ENCODE measurements at places on chromosomes 4 and X.
A peak's percentile ranks its signal among the peaks of the same experiment; 100 is the strongest.

DNA sequence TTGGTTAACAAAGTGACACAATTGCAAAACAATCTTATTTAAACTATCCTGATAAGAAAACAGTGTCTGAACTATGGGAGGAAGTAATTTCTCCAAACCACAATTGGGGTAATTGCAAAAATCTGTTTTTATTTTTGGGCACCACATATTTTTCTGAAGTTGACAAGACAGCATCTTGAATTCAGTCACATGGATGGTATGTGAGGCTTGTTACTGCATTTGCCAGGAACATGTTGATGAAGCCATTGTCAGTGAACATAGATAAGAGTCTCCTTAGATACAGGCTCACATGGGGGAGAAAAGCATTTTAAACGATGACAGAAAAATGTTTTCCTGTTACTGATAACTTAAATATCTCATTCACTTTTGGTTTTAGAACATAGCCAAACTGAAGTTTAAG is 5.5 kb upstream of the USP53 start:
- DNase-seq, result no peak

DNA sequence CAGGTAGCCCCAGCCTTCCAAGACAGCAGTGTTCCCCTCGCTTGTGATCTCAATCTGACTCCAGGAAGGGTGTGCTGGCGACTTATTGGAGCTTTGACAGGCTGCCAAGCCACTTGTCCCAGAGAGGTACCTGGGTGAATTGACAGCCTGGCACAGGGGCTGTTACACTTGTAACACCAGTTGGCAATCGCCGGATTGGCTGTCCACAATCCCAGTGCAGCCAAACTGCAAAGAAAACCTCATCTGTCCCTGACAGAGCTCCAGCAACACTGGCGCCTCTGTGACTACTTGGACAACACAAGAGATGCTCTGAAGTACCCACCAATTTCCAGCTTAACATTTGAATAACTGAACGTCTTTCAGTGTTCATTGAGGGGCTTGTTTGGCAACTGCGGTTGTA is 76.8 kb upstream of the PRPS1 start:
- DNase-seq, result no peak

DNA sequence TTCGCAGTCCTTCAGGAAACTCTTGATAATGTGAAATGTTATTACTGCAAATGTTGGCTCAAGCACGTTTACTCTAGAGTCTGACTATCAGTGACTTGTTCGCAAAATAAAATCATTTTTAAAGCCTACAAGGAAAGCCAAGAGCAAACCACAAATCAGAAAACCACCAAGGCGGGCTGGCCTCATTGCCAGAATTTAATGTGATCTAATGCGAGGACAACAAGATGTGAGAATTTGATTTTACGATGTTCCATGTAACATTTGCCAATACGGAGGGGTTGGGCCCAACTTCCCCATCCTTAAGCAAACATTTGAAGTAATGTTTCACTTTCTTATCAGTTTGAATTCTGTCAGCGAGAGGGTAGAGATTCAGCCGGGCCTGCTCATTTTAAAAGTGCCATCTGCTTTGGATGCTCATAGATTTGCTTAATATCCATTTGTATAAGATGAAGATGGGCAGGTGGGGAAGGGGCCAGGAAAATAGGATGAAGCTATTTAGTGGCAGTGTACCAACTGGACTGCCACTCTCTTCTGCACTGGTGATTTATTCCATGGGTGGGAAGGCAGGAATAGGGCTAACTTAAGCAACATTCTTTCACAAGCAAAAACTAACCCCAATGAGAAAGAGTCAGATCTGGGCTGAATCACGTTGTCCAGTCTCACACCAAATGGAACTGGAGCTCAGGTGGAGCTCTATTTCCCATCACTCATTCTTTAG is 225.3 kb downstream of the ANAPC10 start:
- DNase-seq, result peak; percentile 15

DNA sequence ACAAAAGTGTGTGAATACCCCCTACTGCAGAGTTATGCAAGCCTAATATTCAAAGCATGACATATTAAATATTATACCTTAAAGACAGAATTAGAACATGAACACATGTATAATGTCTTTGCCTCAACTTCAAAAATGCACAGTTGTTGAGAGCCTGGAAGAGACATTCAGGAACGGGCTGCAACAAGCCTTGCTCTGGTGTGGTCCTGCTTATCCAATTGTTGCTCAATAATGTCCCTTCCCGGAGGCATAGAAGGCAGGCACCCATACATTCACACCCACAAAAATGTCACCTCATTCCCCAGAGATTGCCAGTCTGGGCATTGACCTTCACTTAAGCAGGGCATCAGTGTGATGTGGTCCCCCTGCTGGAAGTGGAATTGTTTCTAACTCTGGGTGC is 238.8 kb downstream of the CBR4 start:
- DNase-seq, result no peak

DNA sequence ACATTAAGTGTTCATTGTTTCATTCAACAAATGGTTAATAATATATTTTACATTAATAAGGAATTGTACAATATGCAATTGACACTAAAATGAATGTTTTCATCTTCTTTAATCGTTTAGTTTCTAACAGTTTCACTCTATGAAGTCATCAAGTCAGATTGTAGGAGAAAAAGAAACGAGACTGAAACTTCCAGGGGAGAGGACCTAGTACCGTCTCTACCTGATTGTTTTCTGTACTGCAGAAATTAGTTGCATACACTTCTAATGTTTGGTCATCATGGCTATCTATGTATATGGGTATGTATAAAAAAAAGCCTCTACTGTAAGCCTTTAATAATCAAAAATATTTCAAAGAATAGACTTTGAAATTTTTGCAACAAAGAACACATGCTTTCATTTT is 1350.9 kb downstream of the ARAP2 start:
- DNase-seq, result no peak

DNA sequence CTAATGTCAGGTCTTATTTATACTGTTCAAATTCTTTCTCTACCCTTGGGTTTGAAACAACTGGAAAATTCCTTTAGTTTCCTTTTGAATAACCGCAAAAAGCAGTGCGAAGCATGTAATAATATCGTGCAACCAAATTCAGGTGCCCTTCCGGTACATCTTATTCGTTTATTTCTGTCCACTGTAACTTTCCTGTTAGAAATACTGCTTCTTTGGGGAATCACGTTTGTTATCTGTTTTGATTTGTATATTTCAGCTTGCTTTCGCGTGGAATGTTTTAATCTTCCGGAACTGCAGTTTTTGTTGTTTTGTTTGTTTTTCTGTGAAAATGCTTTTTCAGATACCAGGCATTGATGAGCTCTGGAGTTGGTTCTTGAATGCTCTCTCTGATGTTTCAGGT is 85.7 kb upstream of the HPRT1 start:
- DNase-seq, result no peak

- DNase-seq, result no peak
These were observed 4.3 kb upstream of the TLR6 start for GRCh38 chr4:38860788-38861424.

DNA sequence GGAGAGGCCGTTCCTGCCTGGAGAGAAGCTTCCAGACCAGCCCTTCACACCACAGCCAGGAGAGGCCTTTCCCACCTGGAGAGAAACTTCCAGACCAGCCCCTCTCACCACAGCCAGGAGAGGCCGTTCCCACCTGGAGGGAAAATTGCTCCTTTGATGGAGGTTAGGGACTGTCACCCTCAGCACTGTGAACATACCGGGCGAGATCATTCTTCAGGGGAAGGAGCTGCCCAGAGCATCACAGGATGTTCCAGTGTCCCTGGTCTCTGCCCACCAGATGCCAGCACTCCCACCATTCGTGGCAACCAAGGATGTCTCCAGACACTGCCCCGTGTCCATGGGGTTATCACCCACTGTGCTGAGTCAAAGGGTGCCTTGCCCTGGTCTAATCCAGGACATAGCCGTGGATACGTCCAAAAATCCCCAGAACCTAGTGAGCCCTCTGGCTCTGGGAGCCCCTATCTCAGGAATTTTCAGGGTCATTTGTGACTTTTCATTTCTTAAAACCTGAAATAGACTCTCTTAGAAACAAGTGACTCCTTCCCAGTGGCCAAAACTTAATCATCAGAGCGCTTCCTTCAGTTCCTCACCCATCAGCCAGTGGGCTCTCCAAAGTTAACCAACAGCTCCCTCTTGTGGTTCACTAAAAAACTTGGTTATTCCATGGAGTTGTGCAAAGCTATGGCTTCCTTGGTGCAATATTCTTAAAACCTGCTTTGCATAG is 80.2 kb downstream of the CRMP1 start:
- no peak for DNase-seq

DNA sequence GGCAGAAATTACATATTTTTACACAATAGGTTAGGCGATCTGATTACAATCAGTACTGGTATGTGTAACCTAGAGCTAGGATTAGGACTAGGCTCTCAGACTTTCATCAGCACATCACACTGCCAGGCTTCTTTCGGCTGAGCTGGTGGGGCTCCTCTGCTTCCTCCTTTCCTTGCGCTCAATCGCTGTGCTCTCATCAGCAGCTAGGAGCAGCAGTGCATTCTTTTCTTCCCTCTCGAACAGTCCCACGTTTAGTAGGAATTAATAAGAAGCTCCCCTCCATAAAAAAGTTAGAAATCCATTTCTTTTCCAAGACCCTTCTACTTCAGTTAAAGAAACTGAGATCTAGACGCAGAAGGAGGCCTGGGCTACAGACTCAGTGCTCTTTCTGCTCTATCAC is 350.4 kb downstream of the SPRY1 start:
- no peak for DNase-seq

GRCh38 chr4:184645904-184646610 is 3.2 kb downstream of the CASP3 start:
- no peak for DNase-seq

- no peak for DNase-seq
These were observed 365.5 kb downstream of the KLHL13 start for GRCh38 chrX:117751155-117751554.

DNA sequence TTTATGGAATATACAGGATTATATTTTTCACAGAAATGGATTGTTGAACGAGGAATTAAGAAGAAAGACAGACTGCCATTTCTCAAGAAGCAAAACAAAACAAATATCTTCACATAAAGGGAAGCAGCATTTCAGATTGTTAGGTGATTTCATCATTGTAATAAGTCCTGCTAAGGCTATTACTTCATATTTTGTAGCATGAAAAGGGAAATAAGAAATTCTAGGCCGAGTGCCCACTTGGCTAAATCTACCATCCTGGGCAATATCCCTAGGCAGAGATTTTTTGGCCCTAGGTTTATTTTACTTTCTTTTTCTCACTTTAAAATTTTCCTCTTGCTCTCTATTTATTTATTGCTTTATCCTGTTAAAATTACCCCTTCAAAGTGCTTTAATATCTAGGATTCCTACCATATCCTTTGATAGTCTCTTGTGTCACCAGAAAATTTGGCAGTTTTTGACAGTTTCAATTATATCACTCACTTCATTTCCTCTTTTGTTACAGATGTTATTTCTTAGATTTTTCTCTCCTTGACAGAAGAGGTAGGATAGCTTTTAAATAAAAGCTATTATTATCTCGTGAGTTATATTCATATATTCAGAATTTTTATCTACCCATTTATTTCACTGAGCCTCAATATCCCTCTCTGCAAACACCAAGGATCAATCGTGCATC is 142.3 kb downstream of the PDGFC start:
- peak; percentile 21 for DNase-seq

DNA sequence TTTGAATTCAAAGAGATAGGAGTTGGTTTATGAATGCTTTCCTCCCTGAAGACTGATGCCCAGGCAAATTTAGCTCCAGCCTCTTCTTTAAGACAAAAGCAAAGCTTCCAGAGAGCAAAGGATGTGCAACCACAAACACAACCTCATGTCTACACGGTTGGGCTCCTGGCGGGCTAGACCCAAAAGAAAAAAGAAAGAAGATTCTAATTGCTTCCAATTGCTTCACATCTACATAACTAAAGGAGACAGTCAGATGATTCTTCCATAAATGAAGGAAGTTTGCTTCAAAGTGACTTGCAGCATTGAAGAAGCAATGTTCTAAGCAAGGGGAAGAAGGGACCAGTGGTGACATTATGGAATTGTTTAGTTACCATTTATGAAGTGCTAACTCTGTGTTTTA is 1603.0 kb upstream of the TENM3 start:
- DNase-seq, result no peak

DNA sequence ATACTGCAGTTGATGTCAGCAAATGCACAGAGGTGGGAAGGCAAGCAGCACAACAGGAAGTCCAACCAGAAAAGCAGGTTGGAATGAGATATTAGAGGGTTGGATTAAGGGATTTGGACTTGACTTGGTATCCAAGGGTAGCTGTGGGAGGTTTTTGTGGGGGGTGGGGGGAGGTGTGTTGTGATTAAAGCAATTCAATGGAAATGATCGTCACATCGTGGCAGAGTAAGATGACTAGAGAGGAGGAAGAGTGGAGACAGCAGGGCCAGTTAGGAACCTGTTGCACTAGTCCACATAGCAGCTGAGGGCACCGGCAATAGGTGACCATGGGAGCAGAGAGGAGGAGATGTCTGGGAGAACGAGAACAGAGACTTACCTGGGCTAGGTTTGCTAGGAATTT is 2.4 kb downstream of the SLC25A43 start:
- no peak for DNase-seq

GRCh38 chr4:139574641-139575040 is 18.6 kb upstream of the SETD7 start:
- no peak for DNase-seq

DNA sequence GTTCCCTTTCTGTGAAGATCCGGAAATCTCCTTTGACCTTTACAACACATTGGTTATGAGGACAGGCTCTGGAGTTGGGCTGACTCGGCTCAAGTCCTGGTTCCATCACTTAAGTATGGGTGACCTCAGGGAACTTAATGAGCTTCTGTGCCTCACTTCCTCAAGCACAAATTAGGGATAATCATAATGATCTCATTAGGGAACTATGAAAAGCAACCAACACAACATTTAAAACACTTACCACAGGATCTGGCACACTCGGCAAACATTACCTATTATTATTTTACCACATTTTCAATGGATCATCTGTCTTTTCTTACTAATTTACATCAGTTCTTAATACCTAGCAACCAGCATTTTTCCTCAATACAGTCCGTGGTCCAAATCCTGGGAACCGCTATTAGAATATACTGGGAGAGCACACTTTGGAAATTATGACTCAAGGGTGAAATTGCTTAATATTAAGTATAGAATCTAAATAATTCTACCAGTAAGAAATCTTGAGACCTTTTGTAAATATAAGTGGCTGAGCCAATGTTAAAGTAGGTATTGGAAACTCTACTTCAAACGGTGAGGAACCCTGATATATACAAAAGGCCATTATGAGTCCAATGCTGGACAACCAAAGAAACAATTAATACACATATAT is 19.6 kb downstream of the ADGRA3 start:
- no peak for DNase-seq

DNA sequence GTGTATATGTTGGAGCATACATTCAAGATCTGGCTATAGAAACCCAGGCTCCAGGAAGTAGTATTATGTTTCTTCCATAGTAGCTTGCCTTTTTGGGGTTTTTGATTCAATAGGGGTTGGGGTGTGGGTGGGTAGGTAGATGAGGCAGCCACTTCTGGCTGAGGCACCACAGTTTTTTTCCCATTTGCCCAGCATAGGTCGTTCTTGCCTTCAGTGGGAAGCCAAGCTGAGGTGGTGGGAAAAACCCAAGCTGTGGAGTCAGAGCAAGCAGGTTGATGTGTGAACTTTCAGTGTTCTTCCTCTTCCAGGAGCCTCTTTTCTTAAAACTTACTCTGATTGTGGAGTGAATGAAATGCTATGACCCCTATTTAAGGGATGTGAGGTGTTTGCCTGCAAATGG is 67.0 kb upstream of the RPS6KA3 start:
- no peak for DNase-seq

Data from uterus (tissue), 4 donors.